ENCODE measurements at places on chromosomes 3 and 15. TPM values are rescaled to one million over a fixed set of nuclear protein-coding genes. Genes with fewer than 3 reads are reported as not detected.

- peaks cover 23% of the 10 kb centered on the region for H3K4me1 ChIP-seq
- H3K27me3 ChIP-seq: no peaks in the 10 kb centered on the region
- no peak overlapping the region for H3K27ac ChIP-seq
- no peaks in the 10 kb centered on the region for H3K36me3 ChIP-seq
These were observed 2.7 kb downstream of the RAB8B start for GRCh38 chr15:63191895-63192618.

DNA sequence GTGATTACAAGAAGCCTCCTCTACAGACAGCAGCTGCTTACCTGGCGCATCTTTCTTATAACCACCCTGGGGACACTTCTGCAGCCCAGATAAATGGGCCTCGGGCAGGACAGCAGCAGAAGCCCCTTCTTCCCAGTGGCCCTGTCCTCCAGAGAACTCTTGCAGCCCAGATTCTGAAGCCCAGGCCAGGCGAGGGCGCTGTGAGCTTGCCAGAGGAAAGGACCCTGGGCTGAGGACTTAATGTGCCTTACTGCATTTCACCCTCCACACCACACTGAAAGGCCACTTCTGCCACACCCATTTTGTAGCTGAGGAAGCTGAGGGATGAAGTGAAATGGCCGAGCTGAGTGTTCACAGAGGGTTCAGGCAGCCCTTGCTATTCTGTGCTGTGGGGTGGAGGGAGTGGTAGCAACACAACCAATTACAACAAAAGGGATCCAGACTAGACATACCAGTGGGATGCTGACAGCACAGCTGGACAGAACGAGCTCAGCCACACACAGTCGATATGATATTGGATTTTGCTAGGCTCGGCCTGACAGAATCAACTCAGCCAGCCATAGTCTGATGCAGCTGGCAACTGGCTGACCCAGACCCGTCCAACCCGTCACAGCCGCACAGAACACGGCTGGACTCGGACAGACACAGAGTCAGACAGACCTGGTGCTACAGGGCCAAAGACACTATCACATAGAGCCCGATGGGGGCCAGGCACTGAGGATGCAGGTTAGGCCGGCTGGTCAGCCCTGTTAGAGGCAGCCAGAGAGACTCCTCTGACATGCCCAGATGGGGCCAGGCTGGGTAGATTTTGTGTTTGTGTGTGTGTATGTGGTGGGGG is 7.3 kb downstream of the ACOX2 start:
- H3K4me1 ChIP-seq: peaks cover 21% of the 10 kb centered on the region
- DNase-seq: no peak
- no peak overlapping the region for H3K4me3 ChIP-seq
- H3K27ac ChIP-seq: no peak overlapping the region
- H3K27me3 ChIP-seq: no peaks in the 10 kb centered on the region
- H3K36me3 ChIP-seq: no peaks in the 10 kb centered on the region

- DNase-seq: no peak
- no peak overlapping the region for H3K27ac ChIP-seq
- no peaks in the 10 kb centered on the region for H3K4me1 ChIP-seq
These were observed 506.3 kb downstream of the SHQ1 start for GRCh38 chr3:72341920-72342319.

DNA sequence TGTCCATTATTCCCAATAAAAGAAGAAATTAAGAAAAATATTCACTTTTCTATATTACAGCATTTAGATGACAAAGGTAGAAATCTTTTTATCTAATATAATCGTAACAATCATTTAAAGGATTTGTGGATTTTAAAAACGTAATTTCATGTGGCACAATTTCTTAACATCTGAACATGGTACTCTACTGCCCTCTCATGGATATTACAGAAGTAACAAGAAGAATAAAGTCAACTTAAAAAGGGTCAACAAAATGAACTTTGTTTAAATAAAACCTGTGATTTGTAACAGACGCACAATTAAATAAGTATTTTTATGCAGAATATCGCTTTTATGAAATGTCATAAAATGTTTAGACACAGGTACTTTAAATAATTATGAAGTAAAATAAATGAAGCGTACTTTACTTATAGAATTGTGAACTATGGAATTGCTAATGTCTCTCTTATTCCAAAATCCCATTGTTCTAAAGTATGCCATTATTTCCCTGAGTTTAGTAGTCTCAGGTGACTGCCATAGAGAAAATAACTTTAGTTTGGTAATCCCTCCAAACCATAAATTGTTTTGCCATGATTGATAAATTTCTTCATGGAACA is 366.8 kb upstream of the ZNF385D start:
- H3K27ac ChIP-seq: no peak overlapping the region
- no peaks in the 10 kb centered on the region for H3K27me3 ChIP-seq
- DNase-seq: no peak
- H3K36me3 ChIP-seq: no peaks in the 10 kb centered on the region
- peaks cover 16% of the 10 kb centered on the region for H3K4me1 ChIP-seq

GRCh38 chr3:153970047-153970446 is 151.1 kb upstream of the ARHGEF26 start:
- no peaks in the 10 kb centered on the region for H3K4me1 ChIP-seq
- H3K27me3 ChIP-seq: no peaks in the 10 kb centered on the region
- H3K36me3 ChIP-seq: no peaks in the 10 kb centered on the region
- H3K27ac ChIP-seq: no peak overlapping the region
- no peak overlapping the region for H3K4me3 ChIP-seq

- H3K27ac ChIP-seq: no peak overlapping the region
- no peak overlapping the region for H3K4me3 ChIP-seq
- H3K27me3 ChIP-seq: no peaks in the 10 kb centered on the region
- H3K4me1 ChIP-seq: no peaks in the 10 kb centered on the region
- DNase-seq: no peak
These were observed 283.9 kb upstream of the THBS1 start for GRCh38 chr15:39296955-39297354.

GRCh38 chr15:52765785-52766184 is 24.4 kb downstream of the ONECUT1 start:
- H3K27me3 ChIP-seq: no peaks in the 10 kb centered on the region
- no peak overlapping the region for H3K27ac ChIP-seq
- H3K4me3 ChIP-seq: no peak overlapping the region
- H3K4me1 ChIP-seq: peaks cover 47% of the 10 kb centered on the region

GRCh38 chr3:150609988-150610387 is 6.9 kb downstream of the SELENOT start:
- DNase-seq: no peak
- peaks cover 47% of the 10 kb centered on the region for H3K4me1 ChIP-seq
- H3K27me3 ChIP-seq: no peaks in the 10 kb centered on the region

- no peak overlapping the region for H3K27ac ChIP-seq
- no peaks in the 10 kb centered on the region for H3K4me1 ChIP-seq
- no peaks in the 10 kb centered on the region for H3K36me3 ChIP-seq
- peak; percentile 13 for DNase-seq
These were observed 123.2 kb upstream of the UBE2E2 start for GRCh38 chr3:23079976-23080375.

GRCh38 chr3:178676077-178676476 is 139.8 kb downstream of the KCNMB2 start:
- H3K36me3 ChIP-seq: no peaks in the 10 kb centered on the region
- no peaks in the 10 kb centered on the region for H3K27me3 ChIP-seq
- no peaks in the 10 kb centered on the region for H3K4me1 ChIP-seq
- no peak for DNase-seq

- H3K4me1 ChIP-seq: no peaks in the 10 kb centered on the region
- H3K27me3 ChIP-seq: no peaks in the 10 kb centered on the region
- H3K27ac ChIP-seq: no peak overlapping the region
- no peak for DNase-seq
- no peaks in the 10 kb centered on the region for H3K36me3 ChIP-seq
These were observed 39.8 kb downstream of the CD47 start for GRCh38 chr3:108051005-108051404.

DNA sequence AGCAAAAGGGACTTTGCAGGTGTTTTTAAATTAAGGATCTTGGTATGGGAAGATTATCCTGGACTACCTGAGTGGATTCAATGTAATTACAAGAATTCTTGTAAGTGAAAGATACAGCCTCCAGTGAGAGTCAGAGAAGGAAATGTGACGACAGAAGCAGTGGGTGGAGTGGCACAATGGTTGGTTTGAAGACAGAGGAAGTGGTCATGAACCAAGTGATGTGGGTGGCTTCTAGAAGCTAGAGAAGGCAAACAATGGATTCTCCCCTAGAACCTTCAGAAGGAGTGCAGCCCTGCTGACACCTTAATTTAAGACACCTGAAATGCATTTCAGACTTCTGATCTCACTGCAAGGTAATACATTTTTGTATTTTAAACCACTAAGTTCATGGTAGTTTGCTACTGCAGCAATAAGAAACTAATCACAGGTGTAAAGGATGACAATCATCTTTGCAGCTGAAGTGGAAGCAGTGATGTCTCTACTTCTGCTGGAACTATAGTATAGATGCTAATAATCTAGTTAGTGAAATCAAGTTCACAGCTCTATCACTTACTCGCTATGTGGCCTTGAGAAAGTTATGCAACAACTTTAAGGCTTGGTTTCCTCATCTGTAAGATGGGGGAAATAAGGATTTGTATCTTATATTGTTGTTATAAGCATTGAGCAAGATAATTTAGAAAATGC is 403.4 kb upstream of the SUCLG2 start:
- no peak overlapping the region for H3K27ac ChIP-seq
- no peak overlapping the region for H3K4me3 ChIP-seq
- H3K27me3 ChIP-seq: no peaks in the 10 kb centered on the region
- DNase-seq: no peak
- no peaks in the 10 kb centered on the region for H3K36me3 ChIP-seq

- H3K36me3 ChIP-seq: no peaks in the 10 kb centered on the region
- no peak overlapping the region for H3K27ac ChIP-seq
- DNase-seq: no peak
These were observed 5.4 kb downstream of the MUC4 start for GRCh38 chr3:195806211-195806915.

- H3K4me3 ChIP-seq: no peak overlapping the region
- H3K27ac ChIP-seq: no peak overlapping the region
- no peak for DNase-seq
- no peaks in the 10 kb centered on the region for H3K36me3 ChIP-seq
- H3K27me3 ChIP-seq: no peaks in the 10 kb centered on the region
These were observed 11.9 kb downstream of the P3H2 start for GRCh38 chr3:190108804-190109203.

GRCh38 chr3:45455040-45455439 is 66.7 kb downstream of the LARS2 start:
- DNase-seq: no peak
- no peak overlapping the region for H3K27ac ChIP-seq
- H3K4me1 ChIP-seq: no peaks in the 10 kb centered on the region
- no peaks in the 10 kb centered on the region for H3K36me3 ChIP-seq
- no peak overlapping the region for H3K4me3 ChIP-seq

GRCh38 chr3:70861855-70862254 is 549.4 kb upstream of the MDFIC2 start:
- no peaks in the 10 kb centered on the region for H3K36me3 ChIP-seq
- H3K4me1 ChIP-seq: no peaks in the 10 kb centered on the region
- DNase-seq: no peak

DNA sequence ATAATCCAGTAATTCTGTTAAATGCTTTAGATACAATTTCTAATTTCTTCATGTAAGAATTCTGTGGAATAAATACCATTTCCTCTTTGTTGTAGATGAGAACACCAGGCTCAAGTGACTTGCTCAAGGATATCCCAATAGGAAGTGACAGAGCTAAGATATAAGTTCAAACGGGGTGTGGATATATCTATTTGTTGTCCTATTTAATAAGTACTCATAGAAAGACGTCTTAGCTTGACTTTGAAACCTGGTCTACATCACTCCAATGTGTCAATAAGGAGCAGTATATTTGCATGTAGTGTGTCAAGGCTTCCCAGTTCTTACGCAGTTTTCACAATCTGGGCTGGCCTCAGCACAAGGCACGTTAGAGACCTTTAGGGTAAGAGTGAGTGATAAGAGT is 4.7 kb upstream of the GCSAM start:
- no peaks in the 10 kb centered on the region for H3K36me3 ChIP-seq
- no peak for DNase-seq
- no peak overlapping the region for H3K4me3 ChIP-seq
- peaks cover 21% of the 10 kb centered on the region for H3K4me1 ChIP-seq
- H3K27me3 ChIP-seq: no peaks in the 10 kb centered on the region

- no peak for DNase-seq
- no peaks in the 10 kb centered on the region for H3K27me3 ChIP-seq
- no peak overlapping the region for H3K4me3 ChIP-seq
- peak overlapping the region; percentile 4 for H3K27ac ChIP-seq
- H3K4me1 ChIP-seq: peaks cover 80% of the 10 kb centered on the region
- no peaks in the 10 kb centered on the region for H3K36me3 ChIP-seq
These were observed 6.8 kb downstream of the TSPAN3 start for GRCh38 chr15:77064063-77064462.

- DNase-seq: no peak
- no peak overlapping the region for H3K27ac ChIP-seq
- no peak overlapping the region for H3K4me3 ChIP-seq
- no peaks in the 10 kb centered on the region for H3K36me3 ChIP-seq
- no peaks in the 10 kb centered on the region for H3K4me1 ChIP-seq
These were observed 20.6 kb upstream of the IFT57 start for GRCh38 chr3:108242776-108243175.

DNA sequence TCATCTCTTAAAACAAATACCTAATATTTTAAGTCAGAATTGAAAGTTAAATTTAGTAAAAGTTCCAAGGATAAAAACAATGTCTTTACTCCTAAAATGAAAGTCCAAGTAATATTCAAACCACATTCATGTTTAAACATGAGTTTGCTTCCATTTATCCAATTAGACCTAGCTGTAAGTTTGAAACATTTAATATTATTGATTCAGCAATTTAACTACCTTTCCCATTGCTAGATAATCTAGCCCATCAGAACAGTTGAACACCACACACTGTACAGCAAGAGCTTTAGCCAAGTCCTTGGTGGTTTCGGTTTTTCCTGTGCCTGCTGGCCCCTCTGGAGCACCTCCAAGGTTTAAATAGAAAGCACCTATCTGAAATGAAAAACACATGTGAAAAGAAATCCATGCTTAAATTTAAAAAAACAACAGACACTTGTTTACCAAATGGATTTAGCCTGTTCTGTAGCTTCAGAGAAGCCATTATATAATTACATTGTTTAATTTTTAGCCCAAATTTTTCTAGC is 97.8 kb downstream of the DNAH12 start:
- no peak overlapping the region for H3K4me3 ChIP-seq
- no peak overlapping the region for H3K27ac ChIP-seq
- H3K27me3 ChIP-seq: no peaks in the 10 kb centered on the region
- no peak for DNase-seq

DNA sequence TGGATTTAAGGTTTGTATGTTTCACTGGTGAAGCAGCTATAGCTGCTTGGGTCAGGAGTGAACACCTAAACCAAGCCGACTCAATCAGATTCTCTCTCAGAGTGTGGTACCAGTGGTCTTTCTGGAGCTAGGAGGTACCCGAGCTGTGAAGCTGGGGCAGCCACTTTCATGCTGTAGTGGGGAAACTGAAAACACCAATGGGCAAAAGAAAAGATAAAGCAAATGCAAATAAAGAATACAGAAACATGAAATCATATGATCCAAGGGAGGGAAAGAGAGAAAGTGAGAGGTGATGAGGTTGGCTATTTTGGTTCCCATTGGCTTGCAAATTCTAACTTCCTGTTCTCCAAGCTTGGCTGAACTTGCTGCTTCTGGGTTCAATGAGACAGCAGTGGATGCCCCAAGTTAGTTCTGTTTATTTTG is 212.3 kb upstream of the CFAP20DC start:
- no peaks in the 10 kb centered on the region for H3K4me1 ChIP-seq
- no peak overlapping the region for H3K4me3 ChIP-seq
- H3K27me3 ChIP-seq: no peaks in the 10 kb centered on the region
- H3K27ac ChIP-seq: no peak overlapping the region
- no peak for DNase-seq

The PLAAT1 gene
- not detected for total RNA-seq

The ZXDC gene
- total RNA-seq: 33.9 TPM

The THRB gene
- 6.9 TPM for total RNA-seq

The TXNRD3 gene
- total RNA-seq: 13.5 TPM

The ACY1 gene
- total RNA-seq: 31.1 TPM

The CSK gene
- 11.2 TPM for total RNA-seq

The MORC1 gene
- total RNA-seq: not detected

The CLEC3B gene
- 4.9 TPM for total RNA-seq
